Type B pancreatic cell (in vitro differentiated cells): ENCODE measurements at places on chromosomes 11 and 22.
A peak's percentile ranks its signal among the peaks of the same experiment; 100 is the strongest.

GRCh38 chr11:8071616-8072581 lies 9.1 kb upstream of the TUB start:
- DNase-seq = no peak

DNA sequence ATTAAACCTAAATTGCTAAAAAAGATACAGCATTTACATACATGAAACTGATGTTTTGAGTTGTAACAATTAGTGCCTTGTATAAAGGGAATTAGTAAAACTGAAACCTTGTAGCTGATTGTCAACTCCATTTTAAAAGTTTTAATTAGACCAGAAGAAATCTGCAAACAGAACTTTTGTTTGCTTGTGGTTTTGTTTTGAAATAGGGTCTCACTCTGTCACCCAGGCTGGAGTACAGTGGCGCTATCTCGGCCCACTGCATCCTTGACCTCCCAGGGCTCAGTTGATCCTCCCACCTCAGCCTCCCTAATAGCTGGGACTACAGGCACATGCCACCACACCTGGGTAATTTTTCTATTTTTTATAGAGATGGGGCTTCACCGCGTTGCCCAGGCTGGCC lies 86.5 kb upstream of the SLC6A5 start:
- no peak for DNase-seq

DNA sequence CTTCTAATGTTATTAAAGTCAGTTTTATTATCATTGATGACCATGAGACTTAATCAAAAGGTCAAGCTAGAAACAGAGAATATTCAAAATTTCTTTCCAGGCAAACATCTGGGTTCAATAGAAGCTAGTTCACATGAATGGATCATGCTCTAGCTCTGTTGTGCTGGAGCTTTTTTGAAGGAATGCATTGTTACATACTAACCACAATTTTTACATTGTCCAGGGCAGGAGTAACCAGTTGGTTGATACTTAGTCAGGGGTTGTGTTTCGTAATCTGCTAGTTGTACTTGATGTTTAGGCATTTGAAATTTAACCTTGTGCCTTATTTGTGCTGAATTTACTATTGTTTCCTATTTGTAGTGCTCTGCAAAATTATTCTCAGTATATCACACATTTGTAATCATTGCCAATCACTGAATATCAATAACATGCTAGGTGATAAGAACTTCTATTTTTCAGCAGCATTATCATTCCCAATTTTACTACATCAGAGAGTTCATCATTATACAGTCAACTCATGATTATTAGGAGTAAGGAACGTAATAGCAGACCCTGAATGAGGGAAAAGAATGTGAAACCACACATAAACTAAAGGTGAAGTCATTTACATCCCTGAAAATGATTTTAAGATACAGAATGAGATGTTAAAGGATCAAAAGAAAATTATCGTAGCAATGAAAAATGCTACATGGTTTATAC lies 23.2 kb downstream of the NF2 start:
- no peak for DNase-seq

GRCh38 chr11:134730101-134730500 lies 318.1 kb upstream of the B3GAT1 start:
- no peak for DNase-seq

- DNase-seq = no peak
Observed at GRCh38 chr11:35235936-35236666, 97.1 kb downstream of the CD44 start.

DNA sequence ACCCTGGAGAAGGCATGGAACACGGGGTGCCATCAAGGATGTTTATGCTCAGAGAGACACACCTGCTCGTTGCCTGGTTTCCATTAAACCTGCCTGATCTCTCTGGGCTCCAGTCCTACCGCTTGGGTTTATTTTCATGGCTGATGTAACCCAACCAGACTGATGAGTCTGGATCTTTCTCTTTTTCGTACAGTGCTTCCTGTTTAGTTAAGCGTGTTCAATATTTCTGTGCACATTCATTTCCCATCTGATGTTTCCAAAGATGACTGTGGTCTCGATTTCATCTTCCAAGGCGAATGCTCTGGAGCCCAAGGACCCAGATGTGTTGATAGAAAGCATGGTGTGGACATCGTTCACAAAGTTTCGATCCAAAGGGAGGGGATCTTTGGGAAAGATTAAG lies 84.3 kb downstream of the SNX19 start:
- DNase-seq = no peak

- no peak for DNase-seq
Observed at GRCh38 chr11:359181-359714, 10.1 kb upstream of the B4GALNT4 start.

- no peak for DNase-seq
Observed at GRCh38 chr22:45949891-45950290, 27.1 kb downstream of the WNT7B start.

- no peak for DNase-seq
Observed at GRCh38 chr11:9049959-9050358, 41.4 kb downstream of the SCUBE2 start.

DNA sequence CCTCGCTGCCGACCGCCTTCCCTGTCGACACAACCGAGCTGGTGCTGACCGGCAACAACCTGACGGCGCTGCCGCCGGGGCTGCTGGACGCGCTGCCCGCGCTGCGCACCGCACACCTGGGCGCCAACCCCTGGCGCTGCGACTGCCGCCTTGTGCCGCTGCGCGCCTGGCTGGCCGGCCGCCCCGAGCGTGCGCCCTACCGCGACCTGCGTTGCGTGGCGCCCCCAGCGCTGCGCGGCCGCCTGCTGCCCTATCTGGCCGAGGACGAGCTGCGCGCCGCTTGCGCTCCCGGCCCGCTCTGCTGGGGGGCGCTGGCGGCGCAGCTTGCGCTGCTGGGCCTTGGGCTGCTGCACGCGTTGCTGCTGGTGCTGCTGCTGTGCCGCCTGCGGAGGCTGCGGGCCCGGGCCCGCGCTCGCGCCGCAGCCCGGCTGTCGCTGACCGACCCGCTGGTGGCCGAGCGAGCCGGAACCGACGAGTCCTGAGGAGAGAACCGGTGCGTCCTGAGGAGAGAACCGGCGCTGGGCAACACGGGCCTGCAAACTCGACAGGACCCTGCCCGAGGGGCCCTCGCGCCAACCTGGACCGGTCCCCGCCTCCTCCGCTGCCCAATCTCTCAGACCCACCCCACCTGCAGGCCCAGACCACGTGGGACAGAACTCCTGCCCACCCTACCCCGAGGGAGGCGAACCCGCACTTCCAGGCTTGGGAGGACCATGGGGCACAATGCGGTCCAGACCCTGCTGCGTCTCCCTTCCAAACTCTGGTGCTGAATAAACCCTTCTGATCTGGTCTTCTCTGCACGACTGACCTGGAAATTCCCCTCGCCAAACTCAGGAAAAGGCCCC lies 866 bp downstream of the GP1BB start:
- DNase-seq = no peak

GRCh38 chr22:38201371-38201710 lies 453 bp upstream of the MAFF start:
- DNase-seq = no peak

DNA sequence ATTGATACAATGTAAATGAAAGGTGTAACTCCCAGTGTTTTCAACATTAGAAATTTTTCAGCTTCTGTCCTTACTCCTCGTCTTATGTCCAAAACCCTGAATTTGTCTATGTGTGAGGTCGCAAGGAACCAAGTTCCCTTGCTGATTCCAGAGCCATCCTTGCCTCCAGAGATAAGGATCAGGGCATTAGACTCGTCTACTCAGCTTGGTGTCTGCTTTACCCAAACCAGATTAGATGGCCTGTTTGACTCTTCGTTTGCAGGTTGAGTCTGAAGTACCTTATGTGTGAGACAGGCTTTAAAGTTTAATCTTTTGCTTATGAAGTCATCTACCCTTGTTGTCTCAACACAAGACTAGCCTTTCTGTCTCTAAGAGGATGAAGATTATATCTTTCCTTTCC lies 55.6 kb downstream of the SPECC1L start:
- no peak for DNase-seq

GRCh38 chr22:37500745-37501609 lies 14.8 kb upstream of the MFNG start:
- DNase-seq = no peak

GRCh38 chr11:29187215-29187614 lies 829.6 kb downstream of the KCNA4 start:
- DNase-seq = no peak

GRCh38 chr11:86740628-86741483 lies 59.5 kb upstream of the PRSS23 start:
- DNase-seq = no peak

DNA sequence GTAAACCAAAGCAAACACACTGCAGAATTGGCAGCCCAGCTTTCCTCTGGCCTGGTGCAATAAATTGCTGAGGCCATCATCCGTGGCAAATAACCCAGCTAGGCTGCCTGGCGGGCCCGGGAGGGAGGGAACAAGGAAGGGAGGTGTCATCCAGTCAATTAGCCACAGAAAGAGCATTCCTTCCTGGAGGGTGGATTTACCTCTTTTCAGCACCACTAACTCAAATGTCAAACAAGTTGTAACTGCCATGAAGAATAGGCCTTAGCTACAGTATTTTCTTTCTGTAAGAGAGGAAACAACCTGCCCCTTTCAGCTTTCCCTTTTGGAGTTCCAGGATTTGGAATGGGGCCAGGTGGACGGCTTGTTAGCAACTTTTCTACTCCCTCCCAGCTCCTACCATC lies 163.8 kb upstream of the BDNF start:
- DNase-seq = no peak

- DNase-seq = no peak
Observed at GRCh38 chr11:80603472-80603871, 1162.6 kb upstream of the TENM4 start.

GRCh38 chr11:116928102-116928777 lies 90.8 kb upstream of the APOA1 start:
- DNase-seq = no peak

DNA sequence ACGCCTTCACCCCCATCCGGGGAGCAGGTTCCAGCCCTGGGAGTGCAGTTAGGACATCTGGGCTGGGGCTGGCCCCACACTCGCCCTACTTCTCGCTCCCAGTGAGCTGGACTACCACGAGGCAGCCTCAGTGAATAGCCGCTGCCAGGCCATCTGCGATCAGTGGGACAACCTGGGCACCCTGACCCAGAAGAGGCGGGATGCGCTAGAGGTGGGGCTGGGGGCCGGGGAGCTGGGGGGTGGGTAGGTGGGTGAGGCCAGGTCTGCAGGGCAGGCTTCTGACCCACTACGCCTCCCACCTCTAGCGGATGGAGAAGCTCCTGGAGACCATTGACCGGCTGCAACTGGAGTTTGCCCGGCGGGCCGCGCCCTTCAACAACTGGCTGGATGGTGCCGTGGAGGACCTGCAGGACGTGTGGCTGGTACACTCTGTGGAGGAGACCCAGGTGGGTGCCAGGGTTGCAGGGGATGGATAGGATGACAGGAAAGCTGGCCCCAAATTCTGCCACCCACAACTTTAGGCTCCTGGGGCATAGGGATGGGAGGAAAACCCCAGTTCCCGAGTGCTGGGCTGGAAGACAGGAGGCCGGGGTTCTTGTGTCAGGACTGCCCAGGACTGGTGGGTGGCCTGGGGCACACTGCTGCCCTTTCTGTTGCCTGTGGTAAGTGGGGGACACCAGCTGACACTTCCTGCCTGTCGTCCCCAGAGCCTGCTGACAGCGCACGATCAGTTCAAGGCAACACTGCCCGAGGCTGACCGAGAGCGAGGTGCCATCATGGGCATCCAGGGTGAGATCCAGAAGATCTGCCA lies 8.3 kb downstream of the CTSF start:
- DNase-seq = no peak

- DNase-seq = no peak
Observed at GRCh38 chr11:78414321-78415051, 3.1 kb downstream of the GAB2 start.

GRCh38 chr11:125263268-125263790 lies 98.8 kb downstream of the PKNOX2 start:
- DNase-seq = peak; percentile 88

- DNase-seq = no peak
Observed at GRCh38 chr11:111378861-111379601, at the start of gene POU2AF1. POU2AF1 (minus strand) TSS chr11:111379275; CDS start chr11:111379177, 98 bp downstream.

DNA sequence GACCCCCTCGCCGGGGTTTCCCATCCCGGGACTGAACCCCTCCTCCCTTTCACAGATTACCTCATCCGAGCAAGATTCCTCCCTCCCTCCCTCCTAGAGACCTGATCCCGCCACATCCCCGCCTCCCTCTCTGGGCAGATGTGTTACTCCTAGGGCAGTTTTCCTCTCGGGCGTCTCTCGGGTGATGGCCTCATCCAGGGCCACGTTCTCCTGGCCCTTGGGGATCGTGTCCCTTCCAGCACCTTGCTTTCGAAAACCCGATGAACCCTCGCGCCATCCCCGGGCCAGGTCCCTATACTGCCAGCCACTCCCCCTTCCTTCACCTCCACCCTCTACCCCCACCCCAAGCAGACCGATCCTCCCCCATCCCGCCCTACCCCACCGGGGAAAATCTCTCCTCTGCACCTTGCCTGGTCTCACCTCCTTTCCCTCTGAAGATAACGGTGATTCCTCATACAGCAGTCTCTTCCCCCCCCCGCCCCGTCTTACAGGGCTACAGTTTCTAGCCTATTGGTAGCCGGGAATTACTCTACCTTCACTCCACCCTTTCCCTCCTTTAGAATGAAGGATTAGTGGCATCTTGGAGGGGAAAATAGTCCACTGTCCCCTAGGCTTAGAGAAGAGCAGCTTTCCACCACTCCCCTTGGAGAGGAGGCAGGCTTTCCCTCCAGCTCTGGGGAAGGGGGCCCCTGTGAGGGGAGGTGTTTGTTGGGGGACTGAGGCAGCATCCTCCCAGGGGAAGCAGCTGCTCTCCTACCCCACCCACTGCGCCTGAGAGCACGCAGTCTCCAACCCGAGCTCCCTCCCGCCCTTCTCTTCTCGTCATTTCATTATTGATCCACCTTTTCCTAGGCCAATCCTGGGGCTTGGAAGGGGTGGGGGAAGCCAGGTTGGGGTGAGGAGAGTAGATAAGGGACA lies 1.2 kb downstream of the KMT2A start:
- DNase-seq = no peak

DNA sequence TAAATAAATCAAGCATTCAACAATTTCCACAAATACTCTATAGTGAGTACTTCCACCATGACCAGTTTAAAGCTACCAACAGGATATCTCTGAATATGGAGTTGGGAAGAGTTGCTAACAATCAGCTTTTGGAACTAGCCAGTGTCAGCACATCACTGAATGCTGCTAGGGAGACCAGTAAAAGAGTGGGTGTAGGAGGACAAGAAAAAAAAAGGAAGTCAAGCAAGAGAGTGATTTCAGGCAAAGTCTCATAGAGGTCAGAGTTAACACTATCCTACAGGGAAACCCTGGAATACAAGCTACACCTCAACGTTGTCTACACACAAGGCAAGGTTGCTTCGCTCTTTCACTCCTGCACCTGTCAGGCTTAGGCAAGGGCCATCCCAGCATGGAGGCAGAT lies 24.2 kb downstream of the EIF3F start:
- DNase-seq = no peak

- no peak for DNase-seq
Observed at GRCh38 chr11:27313157-27313821, 49.7 kb downstream of the CCDC34 start.
